NCI-H526 (cell line): ENCODE measurements at places on chromosomes 13 and 19.

GRCh38 chr13:72120632-72121031 is 253.6 kb upstream of the DACH1 start:
- DNase-seq = no peak

DNA sequence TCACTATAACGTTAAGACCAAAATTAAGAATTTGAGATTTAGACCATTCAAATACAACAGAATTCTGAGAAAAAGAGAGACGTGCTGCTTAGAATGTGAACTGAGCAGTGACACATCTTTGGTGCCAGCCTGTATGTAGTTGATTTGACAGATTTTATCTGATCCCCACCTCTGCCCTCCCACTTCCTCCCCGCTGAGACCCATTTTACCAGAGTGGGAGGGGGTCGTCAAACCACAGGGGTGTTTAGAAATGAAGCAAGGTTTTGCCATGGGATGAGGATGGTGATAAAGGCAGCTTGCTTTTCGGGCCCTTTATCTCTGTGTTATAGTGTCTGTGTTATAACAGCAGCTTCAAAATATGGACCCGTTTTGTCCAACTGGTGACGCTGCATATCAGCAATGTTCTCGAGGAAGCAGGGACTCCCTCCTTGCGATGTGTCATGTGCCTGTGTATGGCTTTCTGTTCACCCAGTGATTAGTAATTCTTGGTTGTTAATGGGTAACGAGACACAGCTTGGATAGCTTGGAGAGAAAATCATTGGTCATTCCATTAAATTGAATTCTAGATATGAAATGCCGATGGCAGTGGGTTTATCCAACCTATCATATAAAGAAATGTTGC is 125.0 kb downstream of the HS6ST3 start:
- DNase-seq = no peak

DNA sequence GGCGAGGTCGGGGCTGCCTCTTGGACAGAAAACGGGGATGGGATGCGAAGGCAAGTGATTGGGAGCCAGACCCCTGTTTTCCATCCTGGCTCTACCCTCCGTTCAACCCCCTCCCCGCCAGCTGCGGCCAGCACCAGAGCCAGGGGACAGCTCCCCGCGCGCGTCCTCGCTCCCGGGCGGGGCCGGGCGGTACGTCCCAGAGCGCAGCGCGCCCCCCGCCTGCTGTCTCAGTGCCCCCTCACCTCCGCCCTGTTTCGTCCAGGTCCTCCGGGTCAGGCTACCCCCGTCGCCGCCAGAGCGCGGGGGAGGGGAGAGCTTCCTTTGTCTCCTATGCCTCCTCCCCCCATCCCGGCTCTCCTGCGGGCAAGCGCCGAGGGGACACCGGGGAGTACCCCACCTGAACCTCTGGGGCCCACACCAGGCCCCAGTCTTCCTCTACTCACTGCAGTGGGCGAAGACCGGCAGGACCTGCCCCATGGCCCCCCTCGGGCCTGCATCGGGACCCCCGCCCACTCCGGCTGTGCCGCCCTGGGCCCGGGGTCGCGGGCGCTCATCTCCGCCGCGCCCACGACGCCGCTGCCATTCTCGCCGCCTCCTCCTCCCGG is 396 bp downstream of the RTN2 start:
- DNase-seq = peak; percentile 33

DNA sequence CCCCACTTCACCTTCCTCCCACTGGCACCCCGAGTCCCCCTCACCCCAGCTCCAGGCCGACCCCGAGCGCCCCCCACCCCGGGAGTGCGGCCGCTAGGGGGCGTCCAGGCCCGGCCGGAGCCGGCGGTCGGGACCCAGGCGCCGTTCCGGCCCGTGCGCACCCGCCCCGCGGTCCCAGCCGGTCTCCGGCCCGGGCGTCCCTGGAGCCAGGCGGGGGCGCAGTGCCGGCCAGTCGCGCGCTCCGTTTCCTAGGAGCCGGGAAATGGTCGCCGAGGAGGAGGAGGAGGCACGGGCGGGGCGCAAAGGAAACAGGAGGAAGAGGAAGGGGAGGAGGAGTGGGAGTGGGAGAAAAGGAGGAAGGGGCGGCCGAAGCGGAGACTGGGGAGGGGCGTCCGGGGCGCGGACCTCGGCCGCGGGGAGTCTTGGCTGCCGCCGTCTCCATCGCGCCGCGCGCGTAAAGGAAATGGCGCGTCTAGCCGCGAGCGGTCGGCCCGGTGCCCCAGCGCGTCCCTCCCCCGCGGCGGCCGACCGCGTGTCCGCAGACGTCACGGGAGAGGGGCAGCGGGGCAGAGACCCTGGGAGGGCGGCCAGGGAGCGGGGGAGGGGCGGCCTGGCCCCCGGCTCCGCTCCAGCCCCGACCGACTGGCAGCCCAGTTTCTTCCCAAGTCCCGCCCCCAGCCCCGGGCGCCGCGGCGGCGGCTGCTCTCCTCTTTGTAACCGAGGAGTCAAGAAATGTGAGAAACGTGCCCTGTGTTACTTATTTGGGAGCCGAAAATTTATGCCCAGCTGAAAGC is 1.1 kb upstream of the KCTD15 start:
- DNase-seq = peak; percentile 96

DNA sequence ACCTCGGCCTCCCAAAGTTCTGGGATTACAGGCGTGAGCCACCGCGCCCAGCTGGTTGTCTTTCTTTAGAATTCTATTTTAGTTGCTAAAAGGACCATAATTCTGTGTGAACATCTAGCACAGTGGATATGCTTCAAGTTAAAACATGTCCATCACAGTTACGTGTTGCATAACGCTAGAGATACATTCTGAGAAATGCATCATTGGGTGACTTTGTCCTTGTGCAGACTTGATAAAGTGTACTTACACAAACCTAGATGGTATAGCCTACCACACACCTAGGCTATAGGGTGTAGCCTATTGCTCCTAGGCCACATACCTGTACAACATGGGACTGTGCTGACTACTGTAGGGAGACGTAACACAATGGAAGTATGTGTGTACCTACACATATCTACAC is 35.4 kb downstream of the DOCK9 start:
- DNase-seq = no peak

DNA sequence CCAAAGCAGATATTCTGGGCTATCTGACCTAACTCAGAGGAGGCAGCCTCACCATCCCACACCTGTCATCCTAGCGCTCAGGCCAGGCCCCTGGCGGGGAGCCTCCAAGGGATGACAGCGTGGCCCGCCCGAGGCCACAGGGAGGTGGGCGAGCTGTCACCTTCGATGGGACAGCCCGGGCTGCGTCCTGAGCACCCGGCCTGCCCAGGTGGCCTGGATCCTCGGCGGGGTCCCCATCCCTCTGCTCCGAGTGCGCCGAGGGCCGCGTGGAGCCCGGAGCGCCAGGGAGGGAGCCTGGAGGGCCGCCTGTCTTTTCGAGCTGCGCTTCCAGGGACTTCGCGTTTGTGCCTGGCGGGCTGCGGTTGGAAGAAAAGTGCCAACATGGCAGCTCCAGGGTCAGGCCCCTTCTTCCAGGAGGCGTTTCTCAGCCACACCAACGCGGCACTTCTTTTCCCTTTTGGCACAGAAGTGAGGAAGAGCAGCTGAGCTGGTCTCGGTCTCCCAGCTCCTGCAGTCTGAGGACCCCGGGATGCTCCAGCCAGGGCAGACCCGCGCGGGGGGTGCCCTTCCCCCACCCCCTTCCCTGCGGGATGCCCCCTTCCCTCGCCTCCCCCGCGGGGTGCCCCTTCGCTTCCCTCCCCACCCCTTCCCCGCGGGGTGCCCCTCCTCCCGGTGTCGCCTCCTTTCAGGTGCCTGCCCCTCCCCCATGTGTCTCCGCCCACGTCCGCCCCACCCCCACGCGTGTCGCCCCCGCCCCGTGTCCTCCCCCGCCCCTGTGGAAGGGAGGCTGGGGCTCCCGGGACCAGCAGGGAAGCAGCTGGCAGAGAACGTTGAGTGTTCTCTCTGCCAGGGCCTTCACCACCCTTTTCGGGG is 42.3 kb downstream of the GJA3 start:
- peak; percentile 39 for DNase-seq

- no peak for DNase-seq
These were observed 33.2 kb downstream of the CCL25 start for GRCh38 chr19:8085598-8086408.

DNA sequence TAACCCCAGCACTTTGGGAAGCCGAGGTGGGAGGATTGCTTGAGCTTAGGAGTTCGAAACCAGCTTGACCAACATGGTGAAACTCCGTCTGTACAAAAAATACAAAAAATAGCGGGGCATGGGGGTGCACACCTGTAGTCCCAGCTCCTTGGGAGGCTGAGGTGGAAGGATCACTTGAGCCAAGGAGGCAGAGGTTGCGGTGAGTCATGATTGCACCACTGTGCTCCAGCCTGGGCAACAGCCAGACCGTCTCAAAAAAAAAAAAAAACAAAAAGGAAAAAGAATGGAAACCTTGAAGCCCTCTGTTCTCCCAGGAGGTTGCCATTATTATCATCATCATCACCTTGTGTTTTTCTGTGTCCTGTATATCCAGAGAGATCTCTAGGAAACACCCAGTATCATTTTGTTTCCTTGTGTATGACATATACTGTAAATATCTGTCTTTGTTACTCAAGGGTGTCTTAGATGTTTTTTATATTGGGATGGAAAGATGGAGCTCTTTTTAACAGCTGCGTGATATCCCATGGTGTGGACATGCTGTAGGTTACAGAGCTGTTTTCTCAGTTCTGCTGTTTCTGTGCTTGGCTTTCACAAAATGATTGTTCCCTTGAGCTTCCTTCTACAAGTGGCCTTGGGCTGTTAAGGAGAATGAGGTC is 11.8 kb downstream of the CHAF1A start:
- no peak for DNase-seq

GRCh38 chr19:4622695-4623421 is 16.5 kb upstream of the TNFAIP8L1 start:
- DNase-seq = no peak

GRCh38 chr19:35555301-35556005 is 8.0 kb downstream of the ATP4A start:
- peak; percentile 65 for DNase-seq
